ENCODE measurements at places on chromosomes 7 and 10.

- no peak for DNase-seq
Observed at GRCh38 chr7:55409482-55410225, 44.5 kb downstream of the LANCL2 start.

GRCh38 chr7:16136896-16137295, 284.4 kb downstream of the CRPPA start:
- DNase-seq, result no peak

DNA sequence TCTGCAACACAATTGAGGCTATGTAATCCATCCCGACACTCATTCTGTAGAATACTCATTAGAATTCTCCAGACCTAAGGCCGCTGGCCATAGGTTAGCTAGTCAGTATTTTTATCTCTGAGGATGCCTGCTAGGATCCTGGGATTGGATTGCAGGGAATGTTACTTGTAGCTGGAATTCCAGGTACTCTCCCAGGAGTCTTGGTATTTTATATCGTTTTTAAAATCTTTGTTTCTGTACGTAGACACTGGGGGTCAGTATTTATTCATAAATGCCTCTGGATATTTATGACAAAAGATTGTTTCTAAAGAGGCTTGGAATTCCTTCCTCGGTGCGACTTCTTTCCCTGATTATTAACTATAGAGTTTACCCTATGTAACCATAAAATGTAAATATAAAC, 40.1 kb downstream of the BPGM start:
- no peak for DNase-seq

- DNase-seq, result no peak
Observed at GRCh38 chr7:80581486-80582260, 56.8 kb upstream of the CD36 start.

- DNase-seq, result no peak
Observed at GRCh38 chr7:57769958-57770357, 320.0 kb downstream of the ZNF716 start.

DNA sequence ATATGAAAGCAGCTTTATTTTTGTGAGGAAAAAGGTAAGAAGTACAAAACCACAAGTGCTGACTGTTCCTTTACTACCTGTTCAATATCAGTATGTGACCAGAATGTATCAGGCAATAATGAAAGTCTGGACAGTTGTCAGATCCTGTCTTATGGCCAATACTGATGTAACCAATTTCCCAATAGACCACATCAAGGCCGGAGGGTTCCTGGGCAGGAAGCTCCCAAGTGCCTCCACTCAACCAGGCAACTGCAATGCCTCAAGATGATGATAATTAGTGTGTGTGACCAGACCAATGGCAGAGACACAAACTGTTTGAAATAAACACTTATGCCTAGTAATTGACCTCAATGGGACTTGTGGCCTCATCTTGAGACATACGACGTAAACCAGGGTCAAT, 149.4 kb upstream of the ASAH2 start:
- no peak for DNase-seq

Data from neural crest cell (in vitro differentiated cells).